Activated CD4-positive, alpha-beta memory T cell treated with anti-CD3 and anti-CD28 coated beads, Interleukin-2, amount 10 ng/mL, durations not matched to agents 7 days and 5 days (primary cell): ENCODE measurements at places on chromosomes 6 and 20.

DNA sequence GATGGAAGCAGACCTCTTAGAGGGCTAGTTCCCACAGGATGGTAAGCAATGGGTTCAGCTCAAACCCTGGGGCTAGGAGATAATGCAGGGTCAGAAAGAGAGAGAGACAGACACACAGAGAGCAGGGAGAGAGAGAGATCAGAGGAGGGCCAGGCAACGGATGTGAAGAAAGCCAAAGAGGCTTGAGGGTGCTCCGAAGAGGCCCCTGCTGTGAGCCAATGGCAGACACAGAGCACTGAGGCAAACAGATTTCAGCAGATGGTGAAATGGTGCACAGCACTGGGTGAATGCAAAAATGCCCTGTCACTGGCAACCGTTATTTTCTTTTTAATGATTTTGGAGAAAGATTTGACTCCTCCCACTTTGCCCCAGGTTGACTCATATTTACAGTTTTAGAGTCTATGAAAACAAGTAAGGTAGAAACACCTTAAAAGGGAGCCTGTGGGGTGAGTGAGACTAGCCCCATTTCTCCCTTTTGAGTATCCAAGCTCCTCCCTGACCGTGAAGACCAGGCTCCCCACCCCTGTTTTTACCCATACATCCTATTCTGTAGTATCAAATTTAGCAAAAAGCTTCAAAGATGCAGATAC lies 840 bp downstream of the DEFB132 start:
- no peaks in the 10 kb centered on the region for H3K36me3 ChIP-seq
- peaks cover 13% of the 10 kb centered on the region for H3K27me3 ChIP-seq
- H3K4me1 ChIP-seq = peaks cover 17% of the 10 kb centered on the region
- no peak overlapping the region for H3K27ac ChIP-seq

- no peaks in the 10 kb centered on the region for H3K36me3 ChIP-seq
- H3K4me1 ChIP-seq = no peaks in the 10 kb centered on the region
- no peak for DNase-seq
- no peak overlapping the region for H3K27ac ChIP-seq
- H3K27me3 ChIP-seq = no peaks in the 10 kb centered on the region
- H3K4me3 ChIP-seq = no peak overlapping the region
Measured at GRCh38 chr6:113112086-113112485, 745.1 kb upstream of the MARCKS start.

DNA sequence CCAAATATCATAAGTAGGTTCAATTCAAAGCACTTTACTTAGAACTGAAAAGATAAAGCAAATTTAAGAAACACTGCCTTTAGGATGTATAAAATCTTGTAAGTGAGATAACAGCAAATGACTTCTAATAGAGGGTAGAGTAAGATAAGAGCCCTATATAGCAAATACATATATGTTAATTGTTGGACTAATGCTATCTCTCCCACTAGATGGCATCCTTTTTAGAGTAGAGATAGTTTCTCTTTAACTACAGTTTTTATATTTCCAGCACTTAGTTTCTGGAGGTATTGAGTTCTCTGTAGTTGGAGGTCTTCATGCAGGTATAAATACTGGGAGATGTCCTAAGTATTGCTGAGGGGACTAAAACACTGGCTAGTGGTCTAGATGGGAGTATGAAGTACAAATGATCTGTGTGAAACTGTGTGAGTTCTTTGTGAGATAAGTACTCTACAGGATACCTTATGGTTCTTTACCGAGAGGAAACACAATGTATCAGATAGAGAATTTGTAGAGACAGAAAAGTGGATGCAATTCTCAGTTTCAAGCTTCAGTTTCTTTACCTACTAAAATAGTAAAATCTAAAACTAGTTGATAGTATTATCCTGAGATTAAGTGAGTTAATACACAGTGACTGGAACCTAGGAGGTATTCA lies 399.3 kb downstream of the KHDRBS2 start:
- H3K4me1 ChIP-seq = no peaks in the 10 kb centered on the region
- no peak overlapping the region for H3K4me3 ChIP-seq
- H3K27ac ChIP-seq = no peak overlapping the region
- no peaks in the 10 kb centered on the region for H3K36me3 ChIP-seq
- no peak for DNase-seq

DNA sequence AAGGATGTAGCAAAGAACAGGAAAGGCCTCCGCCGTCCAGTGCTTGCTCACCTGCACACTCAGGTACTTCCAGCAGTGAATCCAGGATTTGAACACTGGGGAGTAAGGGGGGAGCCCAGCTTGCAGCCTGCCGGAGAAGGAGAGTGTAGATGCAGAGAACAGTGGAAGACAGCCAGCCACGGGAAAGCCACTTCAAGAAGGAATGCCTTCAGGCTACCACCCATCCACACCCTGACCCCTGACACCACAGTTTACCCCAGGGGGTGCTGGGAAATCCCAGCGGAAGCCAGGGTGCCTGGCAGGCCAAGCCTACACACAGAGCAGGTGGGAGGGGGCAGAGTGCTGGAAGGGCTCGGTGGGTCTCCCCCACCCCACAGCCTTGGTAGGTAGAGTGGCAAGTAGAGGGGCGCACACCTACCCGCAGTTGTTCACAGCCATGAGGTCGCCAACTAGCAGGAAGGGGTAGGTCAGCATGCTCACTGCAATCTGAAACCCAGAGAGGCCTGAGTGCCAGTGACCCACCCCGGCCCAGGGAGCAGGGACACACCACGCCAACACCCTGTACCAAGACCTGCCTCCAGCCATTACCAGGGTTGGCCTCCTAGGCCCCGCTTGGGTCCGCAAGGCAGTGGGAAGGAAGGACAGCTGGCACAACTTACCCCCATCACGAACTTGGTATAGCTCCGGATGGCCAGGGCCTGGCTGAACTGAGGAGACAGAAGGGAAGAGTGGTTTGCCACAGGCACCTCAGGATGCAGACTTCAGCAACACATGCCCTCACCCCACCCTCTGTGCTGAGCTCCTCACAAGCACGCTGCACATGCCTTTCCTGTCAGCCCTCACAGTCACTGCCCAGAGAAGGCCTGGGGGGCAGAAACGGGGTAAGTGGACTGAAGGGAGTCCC lies 15.7 kb downstream of the PI16 start:
- peaks cover 2% of the 10 kb centered on the region for H3K4me1 ChIP-seq
- no peaks in the 10 kb centered on the region for H3K27me3 ChIP-seq
- peak overlapping the region; percentile 44 for H3K27ac ChIP-seq
- peaks cover 85% of the 10 kb centered on the region for H3K36me3 ChIP-seq
- DNase-seq = no peak

GRCh38 chr6:51098246-51098645 lies 279.6 kb downstream of the TFAP2B start:
- H3K27ac ChIP-seq = no peak overlapping the region
- no peaks in the 10 kb centered on the region for H3K4me1 ChIP-seq
- DNase-seq = no peak
- H3K36me3 ChIP-seq = no peaks in the 10 kb centered on the region
